Activated naive CD8-positive, alpha-beta T cell treated with anti-CD3 and anti-CD28 coated beads, Interleukin-2, amount 10 ng/mL, durations not matched to agents 7 days and 5 days (primary cell): ENCODE measurements at places on chromosomes 6 and 20.

DNA sequence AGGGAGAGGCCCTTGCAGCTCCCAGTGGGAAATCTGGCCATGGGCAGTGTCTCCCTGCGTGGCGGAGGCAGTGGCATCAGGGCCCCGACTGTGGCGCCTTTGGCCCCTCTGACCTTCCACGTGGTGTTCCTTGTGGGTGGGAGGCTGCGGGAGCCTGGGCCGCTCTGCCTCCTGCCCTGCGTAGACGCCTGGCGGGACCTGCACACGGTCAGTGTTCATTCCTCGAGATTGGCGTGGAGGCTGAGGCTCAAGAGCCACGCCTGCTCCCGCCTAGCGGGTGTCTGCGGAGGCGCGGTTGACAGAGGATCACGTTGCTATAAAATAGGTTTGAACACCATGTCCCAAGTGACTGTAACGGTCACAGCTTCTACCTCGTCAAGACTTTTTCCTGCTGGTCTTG, 14.0 kb downstream of the COL9A3 start:
- peaks cover 9% of the 10 kb centered on the region for H3K4me1 ChIP-seq
- H3K27ac ChIP-seq: no peak overlapping the region
- H3K27me3 ChIP-seq: no peaks in the 10 kb centered on the region
- no peaks in the 10 kb centered on the region for H3K36me3 ChIP-seq
- H3K4me3 ChIP-seq: no peak overlapping the region

DNA sequence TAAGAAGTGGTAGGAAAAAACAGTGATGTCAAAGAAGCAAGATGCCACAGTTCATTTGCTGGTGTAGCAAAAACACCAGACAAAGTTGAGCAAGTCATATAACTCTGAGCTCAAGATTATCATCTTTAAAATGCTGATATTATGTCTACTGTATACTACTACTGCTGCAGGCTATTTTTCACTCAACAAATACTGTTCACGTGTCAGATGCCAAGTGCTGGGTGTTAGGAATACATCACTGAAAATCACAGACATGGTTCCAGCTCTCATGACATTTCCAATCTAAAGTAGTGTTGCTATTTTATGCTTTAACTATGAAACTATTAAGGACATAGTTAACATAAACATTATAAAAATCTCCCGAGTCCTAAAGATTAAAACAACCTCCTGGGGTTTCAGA, 163.0 kb downstream of the NKAIN2 start:
- H3K27me3 ChIP-seq: no peaks in the 10 kb centered on the region
- DNase-seq: no peak
- no peaks in the 10 kb centered on the region for H3K4me1 ChIP-seq
- H3K27ac ChIP-seq: no peak overlapping the region
- H3K4me3 ChIP-seq: no peak overlapping the region

DNA sequence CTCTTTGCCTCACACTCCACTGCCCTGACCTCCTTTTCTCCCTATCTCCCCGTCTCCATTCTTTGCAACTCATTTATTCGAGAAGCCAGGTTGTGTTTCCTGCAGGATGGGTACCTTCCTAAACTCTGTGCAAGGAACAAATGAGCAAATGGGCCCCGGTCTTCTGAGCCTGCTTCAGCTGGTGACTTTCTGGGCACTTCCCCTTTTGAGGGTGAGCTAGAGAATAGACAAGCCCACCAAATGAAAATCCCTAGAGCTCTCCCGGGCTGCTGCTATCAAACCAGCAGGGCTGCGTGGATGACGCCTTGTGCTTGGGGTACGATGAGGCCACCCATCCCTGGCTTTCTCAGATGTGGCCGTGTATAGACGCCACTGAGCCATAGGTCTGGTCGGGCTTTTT, 91.0 kb upstream of the FOXA2 start:
- H3K27me3 ChIP-seq: no peaks in the 10 kb centered on the region
- no peak overlapping the region for H3K27ac ChIP-seq
- no peaks in the 10 kb centered on the region for H3K36me3 ChIP-seq
- no peaks in the 10 kb centered on the region for H3K4me1 ChIP-seq
- H3K4me3 ChIP-seq: no peak overlapping the region
- no peak for DNase-seq

DNA sequence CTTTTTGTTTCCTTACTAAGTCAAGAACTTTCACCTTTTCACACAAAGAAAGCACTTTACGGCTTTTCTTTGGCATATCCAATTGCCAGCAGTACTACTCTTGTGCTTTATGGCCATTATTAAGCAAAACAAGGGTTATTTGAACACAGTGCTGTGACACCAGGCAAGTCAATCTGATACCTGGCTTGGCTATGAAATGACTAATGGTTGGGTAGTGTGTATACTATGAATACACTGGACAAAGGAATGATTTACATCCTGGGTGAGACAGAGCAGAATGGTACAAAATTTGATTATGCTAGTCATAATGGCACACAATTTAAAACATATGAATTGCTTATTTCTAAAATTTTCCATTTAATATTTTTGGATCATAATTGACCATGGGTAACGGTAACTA, 22.1 kb upstream of the ADGRF1 start:
- no peaks in the 10 kb centered on the region for H3K4me1 ChIP-seq
- peaks cover 3% of the 10 kb centered on the region for H3K27me3 ChIP-seq
- H3K4me3 ChIP-seq: no peak overlapping the region
- no peak overlapping the region for H3K27ac ChIP-seq
- no peaks in the 10 kb centered on the region for H3K36me3 ChIP-seq

- DNase-seq: no peak
- peaks cover 5% of the 10 kb centered on the region for H3K27me3 ChIP-seq
- no peaks in the 10 kb centered on the region for H3K4me1 ChIP-seq
- H3K4me3 ChIP-seq: no peak overlapping the region
Measured at GRCh38 chr6:89187504-89187903, 29.7 kb downstream of the GABRR1 start.

GRCh38 chr20:51831866-51832265, 29.5 kb upstream of the SALL4 start:
- DNase-seq: no peak
- H3K4me3 ChIP-seq: no peak overlapping the region
- H3K27me3 ChIP-seq: peaks cover 1% of the 10 kb centered on the region
- H3K36me3 ChIP-seq: no peaks in the 10 kb centered on the region
- no peaks in the 10 kb centered on the region for H3K4me1 ChIP-seq

DNA sequence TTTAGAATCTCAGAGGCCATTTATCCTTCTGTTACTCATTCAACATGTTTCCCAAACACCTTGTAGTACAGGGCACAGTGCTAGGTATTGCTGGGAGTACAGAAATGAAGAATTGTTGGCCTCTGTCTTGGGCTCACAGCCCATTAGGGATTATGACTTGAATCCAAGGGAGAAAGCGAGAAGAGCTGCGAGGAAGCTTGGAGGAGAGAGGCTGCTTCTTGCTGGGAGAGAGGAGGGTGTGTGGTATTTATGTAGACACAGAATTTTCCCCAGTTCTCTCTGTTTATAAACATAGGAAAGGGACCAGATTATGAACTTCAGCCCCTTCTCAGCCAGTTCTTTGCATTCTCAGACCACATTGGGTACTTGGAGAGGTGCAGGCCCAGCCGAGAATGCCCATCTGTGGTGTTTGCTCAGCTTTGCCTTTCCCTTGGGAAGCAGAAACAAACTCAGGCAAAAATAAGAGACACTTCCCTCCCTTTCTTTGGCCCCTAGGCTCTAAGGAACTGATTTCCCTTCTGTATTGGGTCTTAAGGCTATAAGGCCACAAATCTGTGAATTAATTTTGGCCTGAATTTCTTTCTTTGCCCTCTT, 17.9 kb downstream of the CHMP4B start:
- H3K27me3 ChIP-seq: no peaks in the 10 kb centered on the region
- no peak for DNase-seq
- H3K27ac ChIP-seq: no peak overlapping the region
- H3K4me1 ChIP-seq: peaks cover 37% of the 10 kb centered on the region
- H3K36me3 ChIP-seq: peaks cover 34% of the 10 kb centered on the region

GRCh38 chr20:45111799-45112471, 3.0 kb downstream of the WFDC5 start:
- no peak for DNase-seq
- no peaks in the 10 kb centered on the region for H3K36me3 ChIP-seq
- H3K27me3 ChIP-seq: peaks cover 17% of the 10 kb centered on the region
- peaks cover 2% of the 10 kb centered on the region for H3K4me1 ChIP-seq
- H3K4me3 ChIP-seq: no peak overlapping the region
- no peak overlapping the region for H3K27ac ChIP-seq

- DNase-seq: no peak
- peaks cover 4% of the 10 kb centered on the region for H3K4me1 ChIP-seq
- no peak overlapping the region for H3K27ac ChIP-seq
- H3K36me3 ChIP-seq: peaks cover 3% of the 10 kb centered on the region
- no peak overlapping the region for H3K4me3 ChIP-seq
Measured at GRCh38 chr20:13401596-13401995, 180.5 kb downstream of the ISM1 start.

DNA sequence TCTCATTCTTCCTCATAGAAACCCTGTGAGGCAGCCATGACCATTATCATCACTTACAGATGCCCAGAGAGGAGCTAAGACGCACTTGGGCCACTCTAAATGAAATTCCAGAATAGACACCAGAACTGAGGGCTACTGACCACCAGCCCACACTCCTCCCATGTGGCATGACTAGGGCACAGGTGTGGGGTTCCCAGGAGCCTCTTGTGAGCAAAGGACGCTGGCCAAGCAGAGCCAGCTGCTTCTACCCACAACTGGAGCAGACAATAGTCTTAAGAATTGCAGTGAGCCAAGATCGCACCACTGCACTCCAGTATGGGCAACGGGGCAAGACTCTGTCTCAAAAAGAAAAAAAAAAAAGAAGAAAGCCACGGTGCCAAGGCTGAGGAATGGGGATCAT, 10.0 kb downstream of the AHCY start:
- peaks cover 19% of the 10 kb centered on the region for H3K36me3 ChIP-seq
- DNase-seq: no peak
- no peak overlapping the region for H3K27ac ChIP-seq
- peaks cover 3% of the 10 kb centered on the region for H3K4me1 ChIP-seq

- H3K4me3 ChIP-seq: peak overlapping the region; percentile 79
- no peaks in the 10 kb centered on the region for H3K27me3 ChIP-seq
- peaks cover 48% of the 10 kb centered on the region for H3K4me1 ChIP-seq
- no peaks in the 10 kb centered on the region for H3K36me3 ChIP-seq
- no peak for DNase-seq
- H3K27ac ChIP-seq: peak overlapping the region; percentile 88
Measured at GRCh38 chr20:53739799-53740785, 146.5 kb upstream of the ZNF217 start.

DNA sequence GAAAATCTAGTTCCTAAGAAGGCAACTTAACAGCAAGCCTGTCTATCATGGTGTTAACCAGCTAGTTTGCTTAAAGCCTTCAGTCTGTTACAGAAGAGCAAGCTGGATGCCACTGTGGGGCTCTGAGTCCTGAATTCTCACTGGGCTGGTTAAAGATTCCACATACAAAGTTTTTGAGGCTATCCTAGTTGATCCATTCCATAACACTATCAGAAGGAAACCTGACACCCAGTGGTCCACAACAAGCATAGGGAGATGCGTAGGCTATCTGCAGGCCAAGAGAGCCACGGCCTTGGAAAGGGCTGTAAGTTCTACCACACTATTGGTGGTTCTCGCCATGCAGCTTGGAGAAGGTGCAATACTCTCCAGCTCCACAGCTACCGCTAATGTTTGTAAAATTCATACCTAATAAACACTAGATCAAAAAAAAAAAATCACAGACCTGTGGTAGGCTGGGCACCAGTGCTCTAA, 420 bp upstream of the MCCD1 start:
- no peak overlapping the region for H3K27ac ChIP-seq
- H3K4me3 ChIP-seq: no peak overlapping the region
- peaks cover 29% of the 10 kb centered on the region for H3K36me3 ChIP-seq
- H3K4me1 ChIP-seq: peaks cover 10% of the 10 kb centered on the region

DNA sequence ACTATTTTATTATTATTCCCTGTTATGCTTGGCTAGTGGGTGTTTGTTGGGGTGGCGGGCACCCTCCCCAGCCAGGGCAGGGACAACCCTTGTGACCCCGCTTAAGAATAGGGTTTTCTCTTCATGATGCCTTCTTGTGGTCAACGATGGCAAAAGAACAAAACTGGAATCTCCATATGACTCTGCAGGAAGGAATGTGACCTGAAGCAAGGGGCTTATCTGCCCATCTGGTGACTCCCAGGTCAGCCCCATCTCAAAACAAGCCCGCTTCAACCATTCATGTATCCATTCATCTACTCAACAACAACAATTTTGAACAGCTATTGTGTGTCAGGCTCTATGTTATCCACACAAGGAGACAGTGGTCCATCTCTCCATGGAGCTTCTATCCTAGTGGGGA, 30.9 kb upstream of the TGM6 start:
- H3K4me3 ChIP-seq: no peak overlapping the region
- no peaks in the 10 kb centered on the region for H3K36me3 ChIP-seq
- peaks cover 1% of the 10 kb centered on the region for H3K4me1 ChIP-seq
- H3K27me3 ChIP-seq: peaks cover 30% of the 10 kb centered on the region
- no peak for DNase-seq

DNA sequence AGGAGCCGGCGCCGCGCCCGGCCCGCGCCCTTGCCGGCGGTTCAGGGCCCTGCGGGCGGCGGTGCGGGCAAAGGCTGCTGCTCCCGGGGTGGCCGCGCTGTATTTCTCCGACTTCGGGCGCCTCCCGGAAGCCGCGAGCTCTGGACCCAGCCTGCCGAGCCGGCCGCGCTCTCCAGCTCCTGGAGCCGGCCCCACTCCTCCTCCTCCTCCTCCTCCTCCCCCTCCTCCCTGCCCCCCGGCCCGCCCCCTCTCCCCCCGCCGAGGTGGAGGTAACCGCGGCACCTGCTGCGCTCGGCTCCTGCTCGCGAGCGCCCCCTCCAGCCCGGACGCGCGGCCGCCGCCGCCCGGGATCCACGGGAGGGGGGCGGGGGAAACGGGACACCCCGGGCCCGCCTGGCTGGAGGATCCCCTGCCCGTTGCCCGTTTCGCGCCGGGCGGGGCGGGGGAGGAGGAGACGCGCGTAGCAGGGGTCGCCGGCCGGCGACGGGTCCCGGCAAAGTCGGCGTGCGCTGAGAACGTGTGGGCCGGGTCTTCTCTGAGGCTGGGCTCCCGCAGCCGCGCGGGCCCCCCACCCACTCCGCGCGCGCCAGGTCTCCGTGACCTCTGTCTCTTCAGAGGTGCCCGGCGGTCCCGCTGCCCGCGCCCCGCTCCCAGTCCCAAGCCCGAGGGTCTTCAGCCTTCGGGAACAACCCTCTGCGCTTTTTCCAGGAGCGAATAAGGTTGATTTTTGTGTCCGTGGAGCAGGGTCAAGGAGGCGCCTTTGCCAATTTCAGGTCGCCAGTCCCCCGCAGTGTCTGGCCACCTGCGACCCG, at the start of gene SLC22A23:
Gene SLC22A23, minus strand, starts transcription at position 153 of the 812 bp plus-strand sequence. CDS start 491 bp downstream, outside the sequence.
- no peak within 1 kb of the TSS for H3K27ac ChIP-seq
- H3K36me3 ChIP-seq: no peaks in the 10 kb centered on the region
- H3K4me3 ChIP-seq: peak within 1 kb of the TSS; percentile 69
- peaks cover 44% of the 10 kb centered on the region for H3K27me3 ChIP-seq
- H3K4me1 ChIP-seq: peaks cover 4% of the 10 kb centered on the region
